Fibroblast of skin of right biceps (primary cell): ENCODE measurements at places on chromosomes 11 and 22.
A peak's percentile ranks its signal among the peaks of the same experiment; 100 is the strongest.

GRCh38 chr22:40183029-40183581 lies 5.4 kb downstream of the TNRC6B start:
- peak; percentile 90 for DNase-seq

GRCh38 chr11:120141768-120142423 lies 4.0 kb upstream of the TRIM29 start:
- DNase-seq: no peak

- DNase-seq: no peak
Observed at GRCh38 chr22:20653012-20653794, 120.7 kb upstream of the SERPIND1 start.

DNA sequence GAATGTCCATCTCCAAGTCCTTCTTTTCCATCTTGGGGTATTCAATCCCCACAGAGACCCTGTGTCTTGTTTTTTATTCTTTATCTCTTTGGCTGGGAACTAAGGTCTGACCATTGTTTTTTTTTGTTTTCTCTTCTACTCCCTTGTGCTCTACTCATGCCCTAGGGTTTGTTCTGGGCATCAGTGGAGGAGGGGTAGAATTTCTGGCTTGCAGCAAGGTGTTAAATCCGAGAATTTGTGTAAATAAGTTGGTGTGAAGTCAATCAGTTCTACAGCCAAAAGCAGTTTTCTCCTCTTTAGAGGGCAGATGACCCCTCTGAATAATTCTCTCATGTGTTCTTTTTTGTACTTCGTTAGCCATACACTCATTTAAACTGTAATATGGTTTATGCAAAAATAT lies 10.7 kb downstream of the CECR2 start:
- DNase-seq: no peak

DNA sequence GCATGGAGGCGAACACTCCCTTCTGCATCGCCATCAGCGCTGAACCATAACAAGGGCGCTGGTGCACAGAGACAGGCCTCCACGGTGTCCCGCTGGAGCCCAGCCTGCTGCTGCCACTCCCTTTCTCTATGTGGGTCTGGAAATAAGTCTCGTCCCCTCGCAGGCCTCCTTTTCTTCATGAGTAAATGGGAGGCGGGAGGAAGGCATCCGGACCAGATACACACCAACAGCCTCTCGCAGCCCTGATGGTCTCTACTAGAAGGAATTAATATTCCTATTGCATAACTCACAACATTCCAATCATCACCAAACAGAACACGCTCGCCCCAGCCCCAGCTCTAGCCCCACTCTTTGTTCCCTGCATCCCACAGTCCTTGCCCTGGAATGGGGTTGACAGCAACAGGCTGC lies 14.9 kb downstream of the RASD2 start:
- DNase-seq: peak; percentile 88

DNA sequence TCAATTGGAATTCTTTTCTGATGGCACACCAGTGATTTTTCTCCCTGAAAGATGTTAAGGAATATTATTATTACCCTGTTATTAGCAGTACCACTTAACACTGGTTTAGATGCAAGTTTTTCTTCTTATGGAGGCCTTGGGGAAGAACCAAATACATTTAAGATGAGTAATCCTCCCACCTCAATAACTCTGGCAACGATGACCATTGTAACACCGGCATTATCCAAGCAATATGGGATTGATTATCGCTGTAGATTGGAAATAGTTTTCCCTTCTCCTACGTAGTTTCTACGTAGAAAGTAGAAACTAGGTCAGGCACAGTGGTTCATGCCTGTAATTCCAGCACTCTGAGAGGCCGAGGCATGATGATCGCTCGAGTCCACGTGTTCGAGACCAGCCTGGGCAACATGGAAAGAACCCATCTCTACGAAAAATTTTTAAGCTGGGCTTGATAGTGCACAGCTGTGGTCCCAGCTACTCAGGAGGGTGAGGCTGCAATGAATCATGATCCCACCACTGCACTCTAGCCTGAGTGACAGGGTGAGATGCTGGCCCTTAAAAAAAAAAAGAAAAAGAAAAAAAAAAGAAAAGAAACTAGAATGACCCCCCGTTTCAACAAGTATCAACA lies 45.5 kb downstream of the PACSIN2 start:
- peak; percentile 92 for DNase-seq

DNA sequence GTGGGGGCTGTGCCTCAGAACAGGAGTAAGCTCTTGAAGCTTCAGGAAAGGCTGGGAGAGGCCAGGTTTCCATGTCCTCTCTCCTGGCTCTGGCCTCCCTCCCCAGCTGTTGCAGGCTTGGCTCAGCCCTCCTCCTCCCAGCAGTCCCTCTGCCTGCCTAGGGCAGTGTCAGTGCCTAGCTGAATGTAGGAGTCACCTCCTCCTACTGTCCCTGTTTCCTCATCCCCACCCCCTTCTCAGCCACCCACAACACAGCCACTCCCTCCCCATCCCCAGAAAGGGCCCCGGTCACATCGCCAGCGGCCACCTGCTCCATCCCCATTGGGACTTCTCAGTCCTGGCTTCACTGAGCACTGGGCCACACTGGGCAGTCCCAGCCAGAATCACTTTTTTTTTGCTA lies 2.9 kb upstream of the FBLN1 start:
- DNase-seq: no peak

- peak; percentile 44 for DNase-seq
Observed at GRCh38 chr11:43942662-43943371, 380 bp downstream of the C11orf96 start.

DNA sequence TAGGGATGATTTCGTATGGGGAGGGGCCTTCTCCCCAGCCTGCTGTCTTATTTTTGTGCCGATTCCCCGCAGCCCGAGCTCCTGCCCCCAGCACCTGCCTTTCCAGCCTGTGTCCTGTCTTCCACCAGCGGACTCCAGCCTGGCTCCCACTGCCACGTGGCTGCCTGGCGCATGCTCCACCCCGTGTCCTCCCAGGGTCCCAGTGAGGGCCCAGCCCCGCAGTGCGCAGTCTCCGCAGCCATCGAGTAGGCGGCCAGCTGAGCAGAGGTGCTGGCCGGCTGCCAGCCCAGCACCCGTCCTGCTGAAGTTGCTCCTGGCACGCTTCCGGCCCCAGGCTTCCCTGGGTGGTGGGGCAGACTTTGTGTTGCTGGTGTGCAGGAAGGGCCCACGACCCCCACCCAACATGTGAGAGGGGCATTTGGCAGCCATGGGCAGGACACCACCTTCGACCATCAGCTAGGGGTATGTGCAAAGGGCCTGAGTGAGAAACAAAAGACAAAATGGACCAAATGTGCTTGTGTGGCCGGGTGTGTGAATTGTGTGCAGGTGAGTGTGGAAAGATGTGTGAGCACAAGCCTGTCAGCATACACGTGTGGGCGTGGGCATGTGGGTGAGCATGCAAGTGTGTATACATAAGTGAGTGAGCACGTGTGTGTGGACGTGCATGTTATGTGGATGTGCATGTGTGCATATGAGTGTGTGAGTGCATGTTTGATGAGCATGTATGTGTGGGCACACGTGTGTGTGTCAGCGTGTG lies 55.9 kb downstream of the RTN4R start:
- DNase-seq: no peak

DNA sequence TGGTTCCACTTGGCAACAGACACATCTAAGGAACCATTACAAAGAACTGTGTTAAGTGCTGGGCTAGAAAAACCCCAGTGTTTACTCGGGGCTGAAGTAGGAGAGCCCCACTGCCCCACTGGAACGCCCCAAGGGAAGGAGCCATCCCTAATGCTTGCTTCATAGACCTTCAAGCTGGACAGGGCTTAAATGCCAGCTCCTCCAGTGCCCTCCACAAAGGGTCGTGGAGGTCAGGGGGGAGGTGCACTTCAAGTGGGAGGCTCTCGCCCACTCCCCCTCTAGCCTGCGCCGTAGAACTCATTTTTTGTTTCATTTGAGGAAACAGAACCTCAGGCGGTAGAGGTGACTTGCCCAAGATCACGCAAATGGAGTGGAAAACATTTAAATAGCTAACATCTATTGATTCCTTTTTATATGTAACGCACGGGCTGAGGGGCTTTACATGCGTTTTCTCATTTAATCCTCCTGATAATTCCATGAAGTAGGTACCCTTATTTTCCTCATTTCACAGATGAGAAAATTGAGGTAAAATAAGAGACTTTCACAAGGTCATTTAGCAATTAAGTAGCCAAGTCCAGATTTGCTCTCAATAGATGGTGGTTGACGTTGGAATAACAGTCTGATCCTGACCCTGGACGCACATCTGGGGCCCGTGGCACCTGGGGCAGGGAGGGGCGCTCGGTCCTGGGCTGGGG lies 545 bp upstream of the ZDHHC13 start:
- DNase-seq: no peak

DNA sequence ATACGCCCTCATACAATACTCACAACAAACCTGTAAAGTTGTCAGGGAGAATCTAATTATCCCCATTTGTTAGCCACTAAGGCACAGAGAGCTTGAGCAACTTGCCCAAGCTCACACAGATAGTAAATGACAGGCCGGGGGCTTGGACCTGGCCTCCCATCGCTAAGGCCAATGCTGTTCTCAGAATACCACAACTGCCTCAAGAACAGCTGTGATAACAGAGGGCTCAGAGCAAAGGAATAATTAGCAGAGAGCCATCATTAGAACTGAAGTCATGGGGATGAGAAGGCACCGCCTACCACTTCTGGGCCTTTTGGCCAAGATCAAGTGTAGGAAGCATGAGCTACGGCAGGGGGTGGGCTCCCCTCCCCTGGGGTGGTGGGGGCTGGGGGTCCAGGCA lies 98.6 kb downstream of the FEZ1 start:
- DNase-seq: no peak

GRCh38 chr11:77776455-77776854 lies 44.1 kb downstream of the RSF1 start:
- peak; percentile 17 for DNase-seq

- DNase-seq: no peak
Observed at GRCh38 chr11:32920570-32920969, 28.0 kb downstream of the QSER1 start.

DNA sequence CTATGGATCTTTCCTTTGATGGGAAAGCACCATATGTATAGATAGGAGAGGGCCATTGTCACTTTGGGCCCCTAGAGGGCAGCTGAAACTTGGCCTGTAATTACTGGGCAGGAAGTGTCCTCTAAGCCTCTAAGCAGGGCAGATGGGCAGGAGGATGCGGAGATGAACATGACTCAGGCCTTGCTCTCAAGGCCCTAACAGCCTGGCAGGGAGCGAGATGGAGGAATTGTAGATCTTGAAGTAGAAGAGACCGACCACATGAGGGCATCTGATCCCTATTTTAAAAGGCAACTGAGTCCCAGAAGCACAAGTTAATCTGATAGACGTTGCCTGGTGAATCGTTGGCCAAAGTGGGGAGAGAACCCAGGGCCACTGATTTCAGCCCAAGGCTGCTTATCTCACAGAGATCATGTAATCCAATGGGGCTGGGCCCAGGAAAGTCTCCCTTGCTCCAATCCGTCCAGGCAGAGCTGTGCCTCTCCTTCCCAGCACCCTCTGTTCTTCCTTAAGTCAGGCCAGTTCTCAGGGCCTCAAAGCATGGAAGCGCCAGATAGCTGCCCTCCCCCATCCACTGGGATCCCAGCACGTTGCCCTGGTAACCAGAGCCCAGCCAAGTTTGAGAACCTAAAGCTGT lies 2.5 kb upstream of the SEPTIN3 start:
- DNase-seq: peak; percentile 76
